ENCODE measurements at places on chromosomes 2 and 18.
A peak's percentile ranks its signal among the peaks of the same experiment; 100 is the strongest.

DNA sequence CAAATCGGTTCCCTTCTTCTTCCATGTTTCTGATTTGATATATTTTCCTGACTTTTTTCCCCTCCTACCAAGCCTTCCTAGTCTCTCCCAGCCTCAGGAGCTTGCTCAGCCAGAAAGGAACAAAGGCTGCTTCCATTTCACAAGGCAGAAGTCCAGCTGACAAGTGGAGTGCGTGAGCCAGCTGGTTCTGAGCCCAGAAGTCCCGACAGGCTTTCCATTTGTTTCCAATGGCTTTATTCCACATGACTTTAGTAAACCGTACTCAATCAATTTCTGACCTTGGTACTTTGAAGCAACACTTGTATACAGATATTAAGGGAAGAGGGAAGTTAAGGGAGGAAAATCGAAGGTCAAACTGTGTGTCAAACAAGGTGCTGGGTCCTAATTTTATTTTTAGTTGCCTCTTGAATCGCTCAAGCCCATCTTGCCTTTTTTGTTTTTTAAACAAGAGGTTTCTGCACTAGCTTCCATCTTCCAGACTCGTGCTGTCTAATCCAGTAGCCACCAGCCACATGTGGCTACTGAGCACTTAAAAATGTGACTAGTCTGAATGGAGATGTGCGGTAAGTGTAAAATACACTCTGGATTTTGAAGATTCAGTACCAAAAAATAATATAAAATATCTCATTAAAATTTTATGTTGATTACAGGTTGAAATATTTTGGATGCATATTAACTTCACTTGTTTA lies 36.2 kb downstream of the WIPF1 start:
- DNase-seq: no peak

- DNase-seq: no peak
These were observed 13.1 kb upstream of the SNTG2 start for GRCh38 chr2:937530-937929.

- no peak for DNase-seq
These were observed 137.1 kb downstream of the CTIF start for GRCh38 chr18:48675912-48676311.

GRCh38 chr2:240795454-240795853 lies 24.6 kb downstream of the KIF1A start:
- no peak for DNase-seq

DNA sequence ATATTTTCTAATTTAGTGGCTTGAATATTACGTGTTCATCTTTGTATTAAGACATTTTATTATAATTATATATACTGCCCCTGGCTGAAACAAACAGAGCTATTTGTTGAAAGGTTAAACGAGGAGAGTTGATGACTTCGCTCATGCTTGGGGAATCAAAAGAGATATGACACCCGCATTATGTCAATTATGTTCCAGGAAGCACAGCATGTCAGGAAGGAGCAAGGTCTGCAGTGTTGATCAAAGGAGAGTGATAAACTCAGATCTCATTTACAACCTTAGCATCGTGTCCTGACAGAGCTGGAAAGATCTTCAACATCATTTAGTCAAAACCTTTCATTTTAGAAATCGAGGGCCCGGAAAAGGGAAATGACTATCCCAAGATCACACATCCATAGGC lies 510.1 kb downstream of the TDRD15 start:
- no peak for DNase-seq

GRCh38 chr2:120786038-120786960 lies 50.6 kb downstream of the GLI2 start:
- DNase-seq: no peak

GRCh38 chr2:219592736-219593135 lies 4.9 kb upstream of the STK11IP start:
- DNase-seq: no peak

- DNase-seq: peak; percentile 86
These were observed 199.1 kb downstream of the FBXO15 start for GRCh38 chr18:73948497-73948896.

DNA sequence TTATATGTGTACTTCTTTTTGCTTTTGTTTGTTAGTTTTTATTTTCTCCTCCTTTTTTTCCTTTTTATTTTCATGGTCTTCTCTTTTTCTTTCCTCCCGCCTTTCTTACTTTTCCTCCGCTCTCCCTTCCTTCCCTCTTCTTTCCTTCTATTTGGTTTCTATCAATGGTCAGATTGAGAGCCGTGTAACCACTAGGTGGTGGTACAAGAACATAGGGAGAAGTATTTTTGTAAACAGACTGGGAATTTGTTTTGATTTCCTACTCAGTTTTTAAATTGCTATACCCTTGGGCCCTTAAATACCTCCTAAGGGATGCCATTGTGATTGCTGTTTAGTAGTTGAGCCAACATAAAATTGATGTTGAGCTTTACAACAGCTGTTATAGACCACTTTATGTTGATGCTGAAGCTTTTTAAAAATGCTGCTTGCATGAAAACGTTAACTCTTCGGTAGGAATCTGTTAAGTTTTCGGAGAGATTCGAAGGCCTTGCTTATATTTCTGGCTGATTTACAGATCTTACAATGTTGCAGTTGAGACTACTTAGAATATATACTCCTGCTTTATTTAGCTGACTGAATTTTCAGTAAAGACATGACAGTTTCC lies 124.2 kb downstream of the UBE2E3 start:
- peak; percentile 70 for DNase-seq

- peak; percentile 43 for DNase-seq
These were observed 703.6 kb downstream of the CPS1 start for GRCh38 chr2:211259831-211260476.

DNA sequence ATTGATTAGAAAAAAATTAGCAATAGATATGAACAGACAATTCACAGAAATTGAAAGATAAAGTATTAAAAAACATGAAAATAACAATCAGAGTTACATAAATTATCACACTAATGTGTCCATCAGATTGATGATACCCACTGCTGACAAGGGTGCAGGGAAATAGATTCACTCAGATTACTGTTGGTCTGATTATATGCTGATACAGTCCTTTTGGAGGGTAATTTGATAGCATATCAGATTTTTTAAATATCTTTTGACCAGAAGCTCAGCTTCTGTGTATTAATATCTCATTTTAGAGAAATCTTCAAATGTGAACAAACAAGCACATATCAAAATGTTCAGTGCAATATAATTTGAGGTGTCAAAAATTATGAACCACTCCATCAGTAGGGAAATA lies 157.9 kb upstream of the EPC2 start:
- no peak for DNase-seq

DNA sequence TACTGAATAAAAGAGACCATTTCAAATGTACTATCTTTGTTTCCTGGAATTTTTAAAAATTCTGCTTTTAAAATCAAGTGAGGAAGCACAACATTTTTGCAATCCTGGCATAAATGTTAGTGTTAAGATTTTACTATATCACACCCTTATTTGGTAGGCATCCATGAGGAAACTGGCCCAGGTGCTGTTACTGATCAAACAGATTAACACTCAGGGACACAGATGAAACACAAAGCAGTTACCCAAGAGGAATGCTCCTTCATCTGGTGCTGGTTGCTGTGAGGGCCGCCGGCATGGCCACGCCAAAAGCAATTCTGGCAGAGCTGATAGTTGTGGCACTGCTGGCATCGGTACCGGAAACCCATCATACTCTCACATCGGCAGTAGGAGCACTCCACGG lies 96.8 kb downstream of the DTNB start:
- DNase-seq: no peak

DNA sequence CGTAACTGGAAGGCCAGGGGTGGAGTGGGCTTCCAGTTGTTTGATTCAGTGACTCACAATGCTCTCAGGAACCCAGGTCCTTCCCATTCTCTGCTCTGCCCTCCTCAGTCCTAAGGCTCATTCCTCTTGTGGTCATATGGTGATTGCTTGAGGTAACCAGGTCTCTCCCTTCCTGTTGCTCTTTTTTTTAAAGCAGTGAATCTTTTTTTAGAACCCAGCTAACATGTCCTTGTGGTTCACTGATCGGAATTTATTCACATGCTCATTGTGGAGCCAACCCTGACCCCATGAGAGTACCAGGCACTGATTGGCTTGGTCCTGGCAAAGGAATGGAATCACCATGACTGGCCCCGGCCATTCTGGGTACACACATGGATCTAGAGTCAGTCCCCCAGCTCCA lies 7.4 kb downstream of the THNSL2 start:
- no peak for DNase-seq

DNA sequence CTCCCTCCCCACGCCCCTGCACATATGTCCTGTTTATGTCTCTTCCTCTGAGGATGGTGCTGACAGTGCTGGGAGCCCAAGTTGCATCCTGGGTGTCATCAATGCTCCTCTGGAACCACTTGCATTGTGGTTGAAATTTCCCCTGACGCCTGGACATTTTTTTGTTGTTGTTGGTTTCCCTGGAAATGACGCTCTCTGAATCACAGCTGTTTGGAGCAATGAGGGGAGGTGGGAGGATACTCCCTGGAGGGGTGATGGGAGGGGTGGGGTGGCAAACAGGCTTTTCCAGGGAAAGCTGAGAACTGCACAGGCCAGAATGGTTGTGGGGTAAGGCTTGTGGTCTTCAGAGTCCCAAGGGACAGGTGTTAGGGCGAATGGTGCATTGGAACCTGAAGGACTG lies 29.6 kb downstream of the CELF4 start:
- DNase-seq: peak; percentile 17

GRCh38 chr2:237471438-237472186 lies 15.4 kb upstream of the MLPH start:
- peak; percentile 72 for DNase-seq

- no peak for DNase-seq
These were observed 26.6 kb downstream of the METTL8 start for GRCh38 chr2:171407030-171407675.
